CD4-positive, alpha-beta T cell treated with Interleukin-4 for 1 hour (primary cell): ENCODE measurements at places on chromosomes 5 and 9.
A peak's percentile ranks its signal among the peaks of the same experiment; 100 is the strongest.

DNA sequence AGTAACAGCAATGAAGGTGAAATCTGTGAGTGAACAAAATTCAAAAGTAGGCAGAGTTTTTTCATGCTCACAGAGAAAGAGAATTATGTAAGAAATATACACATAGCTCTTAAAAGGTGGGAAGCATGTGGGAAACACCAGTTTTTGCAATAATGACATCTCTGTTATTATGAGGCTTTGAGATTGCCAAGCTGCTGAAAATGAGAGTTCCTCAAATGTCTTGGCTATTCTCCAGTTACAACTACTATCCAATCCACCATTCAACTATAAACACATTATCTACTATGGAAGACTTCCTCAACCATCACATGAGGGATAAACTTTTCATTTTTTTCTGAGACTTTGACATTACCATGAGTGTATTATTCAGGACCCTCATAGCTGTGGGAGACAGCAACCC, 420.8 kb upstream of the ACTBL2 start:
- DNase-seq, result no peak

GRCh38 chr5:160197341-160198144, 31.8 kb upstream of the FABP6 start:
- DNase-seq, result no peak

DNA sequence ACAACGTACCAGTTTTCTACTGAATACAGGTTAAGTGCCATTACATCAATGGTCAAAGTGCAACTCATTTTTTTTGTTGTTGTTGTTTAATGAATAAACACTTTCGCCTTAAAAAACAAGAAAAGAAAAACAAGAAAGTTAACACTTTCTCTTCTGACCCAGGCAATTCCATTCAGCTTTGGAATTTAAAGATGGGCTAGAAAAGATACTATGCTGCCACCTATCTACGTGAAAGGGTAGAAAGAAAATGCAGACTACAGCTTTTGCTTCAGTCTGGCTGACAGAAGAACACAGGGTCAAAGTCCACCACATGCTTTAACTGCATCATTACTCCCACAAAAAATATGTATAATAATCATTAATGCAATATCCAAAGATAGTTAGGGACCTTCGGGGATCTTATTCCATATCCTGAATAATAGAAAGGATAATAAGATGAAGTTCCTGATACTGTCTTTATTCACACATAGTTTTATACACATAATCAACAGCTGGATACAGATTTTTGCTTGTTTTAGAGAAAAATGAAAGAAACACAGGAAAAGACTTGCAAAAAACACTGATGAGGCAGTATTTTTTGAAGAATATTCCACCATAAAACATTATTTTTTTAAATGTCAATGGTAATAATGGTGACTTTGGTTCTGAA, 40.4 kb downstream of the ZDHHC21 start:
- no peak for DNase-seq

DNA sequence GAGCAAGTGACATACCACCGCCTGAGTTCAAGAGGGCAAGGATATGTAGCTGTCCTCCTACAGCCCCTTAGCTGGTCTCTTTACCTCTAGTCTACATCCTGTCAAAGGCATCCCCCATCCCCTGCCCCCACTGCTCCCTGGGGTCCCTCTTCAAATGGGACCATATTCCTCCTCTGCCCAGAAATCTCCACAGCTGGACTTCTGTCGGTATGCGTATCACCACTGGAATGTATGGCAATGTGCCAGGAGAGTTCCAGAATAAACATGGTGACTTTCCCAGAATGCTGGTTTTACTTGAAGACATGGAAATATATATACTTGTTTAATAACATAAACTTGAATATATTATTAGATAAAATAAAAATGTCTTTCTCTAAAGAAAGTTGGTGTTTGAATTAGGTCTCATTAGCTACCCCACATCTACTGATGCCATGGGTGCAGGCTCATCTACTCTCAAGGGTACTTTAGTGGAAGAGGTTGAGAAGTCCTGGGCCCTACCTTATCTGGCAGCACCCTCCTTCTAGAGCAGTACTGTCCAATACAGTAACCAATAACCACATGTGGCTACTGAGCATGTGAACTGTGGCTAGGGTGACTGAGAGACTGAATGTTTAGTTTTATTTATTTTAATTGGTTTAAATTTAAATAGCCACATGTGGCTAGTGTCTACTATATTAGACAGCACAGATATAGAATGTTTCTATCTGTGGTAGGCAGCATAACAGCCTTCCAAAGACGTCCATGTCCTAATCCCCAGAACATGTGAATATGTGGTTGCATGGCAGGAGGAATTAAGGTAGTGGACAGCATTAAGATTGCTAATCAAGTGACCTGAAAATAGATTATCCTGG, 181.7 kb upstream of the SLC30A5 start:
- no peak for DNase-seq

GRCh38 chr5:35202319-35203111, 27.8 kb downstream of the PRLR start:
- DNase-seq, result peak; percentile 9

DNA sequence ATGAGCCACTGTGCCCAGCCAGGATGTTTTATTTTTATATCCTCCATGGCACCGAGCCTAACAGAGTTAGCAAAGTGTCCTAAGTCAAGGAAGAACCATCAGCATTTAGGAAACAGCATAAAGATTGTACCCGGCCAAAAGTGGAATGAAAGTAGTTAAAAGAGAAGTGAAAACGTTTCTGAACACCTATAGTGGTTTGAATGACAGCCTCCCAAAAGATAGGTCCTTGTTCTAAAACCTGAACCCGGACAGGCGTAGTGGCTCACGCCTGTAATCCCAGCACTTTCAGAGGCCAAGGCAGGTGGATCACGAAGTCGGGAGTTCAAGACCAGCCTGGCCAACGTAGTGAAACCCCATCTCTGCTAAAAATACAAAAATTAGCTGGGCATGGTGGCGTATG, 37.4 kb downstream of the ZFAND5 start:
- DNase-seq, result no peak
